Eye (tissue), 1 donor: ENCODE measurements at places on chromosomes 5 and 9.
A peak's percentile ranks its signal among the peaks of the same experiment; 100 is the strongest.

GRCh38 chr5:133316346-133317343 lies 264.8 kb downstream of the HSPA4 start:
- DNase-seq, result no peak

DNA sequence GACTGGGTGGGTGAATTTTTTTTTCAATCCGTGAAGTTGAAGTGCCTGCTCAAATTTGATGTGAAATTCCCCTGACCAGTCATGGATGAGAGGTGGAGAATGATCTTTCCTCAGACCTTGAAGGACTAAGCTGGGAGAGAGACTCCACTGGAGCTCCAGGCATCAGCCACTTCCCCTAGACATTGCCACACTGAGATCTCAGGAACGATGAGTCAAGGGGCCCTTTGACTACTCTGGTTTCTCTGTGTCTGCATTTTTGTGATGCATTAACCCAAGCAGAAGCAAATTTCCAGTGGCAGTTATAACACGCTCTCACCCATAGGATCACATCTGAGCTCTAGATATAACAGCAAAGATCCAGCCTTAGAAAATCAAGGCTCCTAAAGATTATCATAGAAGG lies 171.2 kb upstream of the KIF2A start:
- DNase-seq, result no peak

GRCh38 chr5:168286386-168286785 lies 5.1 kb upstream of the WWC1 start:
- no peak for DNase-seq

DNA sequence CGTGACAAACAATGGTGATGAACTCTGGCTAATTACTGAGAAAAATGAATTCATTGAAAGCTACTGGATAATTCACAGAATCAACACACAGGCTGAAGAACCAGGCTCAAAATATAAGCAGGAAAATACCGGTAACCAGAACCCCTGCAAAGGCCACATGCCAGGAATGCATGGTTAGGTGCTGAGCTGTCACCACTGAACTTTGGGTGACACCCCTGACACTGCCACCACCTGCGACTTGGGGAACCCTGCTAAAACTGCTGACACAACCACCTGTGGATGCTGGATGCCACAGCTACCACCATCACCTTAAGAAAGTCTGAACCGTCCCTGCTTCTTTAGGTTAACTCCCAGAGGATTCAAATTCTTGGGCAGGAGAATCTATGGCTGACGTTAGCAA lies 72.0 kb upstream of the NR4A3 start:
- no peak for DNase-seq

DNA sequence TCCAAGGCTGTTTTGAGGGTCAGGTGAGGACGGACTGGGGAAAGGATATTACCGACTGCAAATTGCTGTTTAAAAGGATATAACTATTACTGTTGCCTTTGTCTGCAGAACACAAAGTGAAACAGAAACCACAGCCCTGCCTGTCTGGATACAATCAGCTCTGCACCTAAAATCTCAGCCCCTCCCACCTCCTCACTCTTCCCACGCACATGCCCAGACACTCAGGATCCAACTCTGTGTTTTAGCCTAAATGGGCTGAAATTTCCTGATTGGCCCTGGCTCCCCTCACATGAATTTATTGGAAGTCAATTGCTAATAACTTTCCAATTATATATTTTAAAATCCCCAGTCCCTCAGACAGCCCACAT lies 176.3 kb upstream of the PPP1R26 start:
- no peak for DNase-seq

DNA sequence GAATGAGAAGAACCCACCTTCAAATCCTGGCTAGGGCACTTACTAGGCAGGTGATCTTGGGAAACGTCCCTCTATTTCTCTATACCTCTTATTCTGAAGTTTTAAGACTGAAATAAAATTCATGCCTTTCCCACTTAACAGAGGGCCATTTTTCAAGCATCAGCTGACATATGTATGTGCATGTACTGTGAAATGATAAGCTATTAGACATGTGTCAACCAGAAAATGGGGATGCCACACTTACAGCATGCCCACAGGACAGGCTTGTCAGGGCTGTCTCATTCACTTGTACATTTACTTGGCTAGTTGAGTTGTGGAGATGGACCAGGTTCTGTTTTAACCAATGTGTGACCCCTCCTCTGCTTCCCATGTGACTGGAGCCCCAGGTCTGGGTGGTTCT lies 78.5 kb downstream of the C9orf152 start:
- DNase-seq, result no peak

DNA sequence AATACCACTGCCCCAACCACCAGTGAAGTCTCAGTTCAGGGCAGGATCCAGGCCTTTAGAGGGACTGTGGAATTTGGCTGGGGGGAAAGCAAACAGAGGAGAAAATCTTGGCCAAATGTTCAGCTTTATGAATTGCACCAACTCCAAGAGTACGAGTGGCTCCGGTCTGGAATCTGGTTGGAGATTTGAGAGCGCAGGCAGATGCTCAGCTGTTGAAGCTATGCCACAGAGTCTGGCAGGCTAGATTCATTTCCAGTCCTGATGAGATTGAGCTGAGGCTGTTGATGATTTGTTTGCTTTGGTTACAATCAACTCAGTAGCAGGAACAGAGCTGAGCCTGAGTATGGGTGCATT lies 9.1 kb upstream of the HSPB3 start:
- peak; percentile 10 for DNase-seq

GRCh38 chr9:27566118-27566517 lies 7.2 kb downstream of the C9orf72 start:
- no peak for DNase-seq

DNA sequence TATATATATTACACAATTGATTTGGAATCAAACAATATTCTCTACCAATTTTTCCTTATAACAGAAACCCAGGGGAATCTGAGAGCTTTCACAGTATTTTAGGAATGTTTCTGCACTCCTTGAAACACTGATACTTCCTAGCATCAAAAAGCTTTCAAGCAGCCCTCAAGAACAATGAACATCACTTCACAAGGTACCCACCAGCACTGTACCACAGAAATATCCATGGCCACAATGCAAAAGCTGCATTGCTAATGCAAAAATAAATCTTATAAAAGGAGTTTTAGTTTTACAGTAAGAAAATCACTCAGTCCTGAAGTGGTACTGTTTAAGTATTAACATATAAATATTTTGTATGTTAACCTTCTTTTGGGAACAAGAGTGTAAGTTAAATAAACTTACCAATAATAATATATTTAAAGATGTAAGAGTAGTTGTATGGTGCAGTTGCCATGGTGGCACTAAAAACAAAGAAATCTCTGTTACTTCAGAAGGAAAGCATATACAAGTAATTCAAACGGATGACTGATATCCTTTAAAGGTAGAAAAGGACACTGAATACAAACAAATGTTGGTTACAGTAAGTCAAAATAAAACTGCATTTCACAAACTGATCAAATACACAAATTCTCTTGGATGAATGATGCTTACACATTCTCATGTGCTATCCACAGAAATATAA lies 8.6 kb downstream of the RAB14 start:
- no peak for DNase-seq

GRCh38 chr9:114388764-114389375 lies 1.1 kb upstream of the AKNA start:
- DNase-seq, result no peak

DNA sequence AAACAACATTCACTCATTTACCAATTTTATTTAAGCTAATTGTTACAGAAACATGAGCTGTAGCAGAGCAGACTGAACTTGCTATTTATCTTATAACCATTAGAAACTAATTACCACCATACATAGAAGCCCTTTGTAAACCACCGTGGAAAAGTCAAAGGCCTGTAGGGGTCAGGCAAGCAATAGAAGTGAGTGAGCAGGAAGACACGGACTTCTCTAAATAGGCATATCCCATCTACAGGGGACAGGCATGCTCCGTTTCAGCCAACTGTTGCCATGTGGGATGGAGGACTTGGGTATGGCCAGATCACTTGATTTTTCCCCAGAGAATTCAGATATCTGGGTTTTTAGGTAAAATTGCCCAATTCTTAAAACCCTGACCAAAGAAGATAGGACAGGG lies 44.8 kb downstream of the PRRC1 start:
- DNase-seq, result peak; percentile 51

- DNase-seq, result peak; percentile 91
Observed at GRCh38 chr9:70602321-70603019, 188.0 kb upstream of the KLF9 start.

DNA sequence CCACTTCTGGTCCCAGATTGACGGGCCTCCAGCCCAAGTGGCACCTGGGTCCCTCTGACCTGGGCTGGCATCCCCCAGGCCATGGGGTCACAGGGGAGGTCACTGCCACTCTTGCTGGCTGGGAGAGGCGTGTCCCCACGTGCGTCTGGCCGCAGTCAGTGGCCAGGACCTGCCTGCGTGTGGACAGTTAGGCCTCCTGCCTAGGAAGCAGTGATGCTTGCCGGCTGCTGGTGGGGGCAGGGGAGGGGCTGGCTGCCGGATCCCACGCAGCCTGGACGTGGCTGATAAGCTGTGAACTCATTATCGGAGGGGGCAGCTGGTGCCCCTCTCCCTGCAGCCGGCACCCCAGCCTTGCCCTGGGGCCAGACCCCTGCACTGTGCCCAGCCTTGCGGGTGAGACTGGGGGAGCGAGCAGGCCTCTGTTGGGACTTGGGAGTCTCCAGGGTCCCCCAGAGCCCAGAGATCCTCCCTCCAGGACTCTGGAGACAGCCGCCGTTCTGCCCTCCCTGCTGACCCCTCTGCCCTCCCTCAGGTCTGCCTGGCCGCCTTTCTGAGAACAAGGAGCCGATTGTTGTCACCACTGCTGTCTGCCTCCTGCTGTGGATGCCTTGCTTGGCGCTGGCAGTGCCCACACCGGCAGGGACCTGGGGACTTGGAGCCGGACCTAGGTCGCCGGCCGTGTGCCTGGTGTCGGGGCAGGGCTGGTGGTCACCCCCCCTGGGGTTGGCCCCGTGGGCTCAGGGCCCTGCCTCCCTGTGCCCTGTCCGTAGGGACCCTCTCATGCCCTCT lies 12.3 kb downstream of the RXRA start:
- peak; percentile 69 for DNase-seq

- no peak for DNase-seq
Observed at GRCh38 chr5:102450313-102450990, 48.3 kb downstream of the SLCO6A1 start.

- no peak for DNase-seq
Observed at GRCh38 chr5:170161069-170161468, 55.4 kb downstream of the FOXI1 start.

GRCh38 chr5:83077662-83078261 lies 415 bp downstream of the XRCC4 start:
- DNase-seq, result no peak

DNA sequence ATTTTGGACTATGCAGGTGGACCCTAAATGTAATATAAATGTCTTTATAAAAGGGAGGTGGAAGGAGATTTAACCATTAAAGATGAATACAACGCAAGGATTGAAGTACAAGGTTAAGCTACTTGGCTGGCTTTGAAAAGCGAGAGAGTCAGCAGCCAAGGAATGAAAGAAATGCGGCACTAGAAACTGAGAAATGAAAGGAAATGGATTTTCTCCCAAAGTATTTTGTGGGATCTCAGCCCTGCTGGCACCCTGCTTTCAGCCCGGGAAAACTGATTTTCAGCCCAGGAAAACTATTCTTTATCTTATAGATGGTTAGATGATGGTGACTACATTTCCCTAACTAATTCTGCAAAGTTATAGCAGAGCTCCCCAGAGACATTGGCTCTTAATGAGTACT lies 1349.6 kb upstream of the C9orf72 start:
- DNase-seq, result no peak

DNA sequence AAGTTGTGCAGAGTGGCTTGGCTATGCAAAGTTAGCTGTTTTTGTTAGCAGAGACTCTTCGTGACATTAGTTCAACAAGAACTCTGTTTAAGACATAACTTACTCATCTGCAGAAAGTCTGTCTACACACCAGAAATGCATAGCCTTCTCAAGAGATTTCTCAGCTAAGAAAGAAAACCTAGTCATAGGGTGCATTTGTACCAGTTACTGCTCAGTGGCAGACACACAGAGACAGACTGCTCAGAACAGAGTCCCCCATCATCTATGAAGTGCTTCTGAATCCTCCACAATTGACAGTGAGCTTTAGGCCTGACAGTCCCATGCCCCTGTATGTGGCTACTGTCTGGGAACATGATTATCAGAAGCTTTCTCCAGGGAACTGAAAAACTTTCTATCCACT lies 56.1 kb upstream of the IFNK start:
- DNase-seq, result no peak

DNA sequence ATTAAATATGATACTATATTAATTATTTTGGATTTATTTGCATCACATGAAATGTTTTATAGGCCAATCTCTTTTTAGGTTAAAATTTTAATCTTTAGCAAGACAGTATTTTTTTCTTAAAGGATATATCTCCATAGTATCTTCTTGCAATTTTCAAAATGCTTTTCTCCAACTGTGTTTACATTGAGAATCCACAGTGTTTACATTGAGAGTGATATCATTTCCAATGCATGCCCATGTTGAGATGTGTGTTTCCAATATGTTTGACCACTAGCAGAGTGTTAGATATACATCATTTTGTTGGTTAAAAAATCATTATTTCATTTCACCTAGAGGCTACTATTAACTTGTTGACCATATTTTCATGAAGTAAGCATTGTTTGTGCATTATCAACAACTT lies 17.3 kb downstream of the VCAN start:
- DNase-seq, result no peak

DNA sequence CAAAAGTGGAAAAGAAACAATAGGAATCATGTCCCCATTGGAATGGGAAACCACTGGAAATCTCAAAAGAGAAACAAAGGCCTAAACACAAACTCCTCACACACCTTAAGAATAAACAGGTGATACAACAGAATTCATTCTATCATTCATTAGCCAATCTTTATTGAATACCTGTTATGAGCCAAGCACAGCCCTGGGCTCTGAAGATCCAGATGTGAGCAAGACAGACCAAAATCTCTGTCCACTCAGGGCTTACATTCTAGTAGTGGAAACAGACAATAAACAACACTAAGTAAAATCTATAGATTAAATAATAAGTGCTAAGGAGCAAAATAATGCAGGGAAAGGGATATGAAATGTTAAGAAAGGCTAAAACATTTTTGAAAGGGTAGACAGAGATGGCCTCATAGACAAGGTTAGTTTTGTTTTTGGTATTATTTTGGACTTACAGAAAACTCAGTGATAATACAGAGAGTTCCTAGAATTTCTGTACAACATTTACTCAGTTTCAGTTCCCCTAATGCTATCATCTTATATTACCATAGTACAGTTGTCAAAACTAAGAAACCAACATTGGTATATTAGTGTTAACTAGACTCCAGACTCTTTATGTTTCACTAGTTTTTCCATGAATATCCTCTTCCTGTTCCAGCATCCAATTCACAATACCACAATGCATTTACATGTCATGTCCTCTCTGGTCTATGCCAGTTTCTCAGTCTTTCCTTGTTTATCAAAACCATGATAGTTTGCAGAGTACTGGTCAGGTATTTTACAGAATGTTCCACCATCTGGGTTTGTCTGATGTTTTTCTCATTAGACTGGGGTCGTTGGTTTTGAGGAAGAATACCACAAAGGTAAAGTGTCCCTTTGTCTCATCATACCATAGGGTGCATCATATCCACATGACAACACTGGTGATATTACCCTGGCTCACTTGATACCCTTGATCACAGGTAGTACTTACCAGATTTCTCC lies 103.7 kb downstream of the SIL1 start:
- DNase-seq, result no peak

GRCh38 chr5:15774632-15775031 lies 274.7 kb downstream of the FBXL7 start:
- DNase-seq, result no peak
